ENCODE measurements at places on chromosomes 1 and 21.

DNA sequence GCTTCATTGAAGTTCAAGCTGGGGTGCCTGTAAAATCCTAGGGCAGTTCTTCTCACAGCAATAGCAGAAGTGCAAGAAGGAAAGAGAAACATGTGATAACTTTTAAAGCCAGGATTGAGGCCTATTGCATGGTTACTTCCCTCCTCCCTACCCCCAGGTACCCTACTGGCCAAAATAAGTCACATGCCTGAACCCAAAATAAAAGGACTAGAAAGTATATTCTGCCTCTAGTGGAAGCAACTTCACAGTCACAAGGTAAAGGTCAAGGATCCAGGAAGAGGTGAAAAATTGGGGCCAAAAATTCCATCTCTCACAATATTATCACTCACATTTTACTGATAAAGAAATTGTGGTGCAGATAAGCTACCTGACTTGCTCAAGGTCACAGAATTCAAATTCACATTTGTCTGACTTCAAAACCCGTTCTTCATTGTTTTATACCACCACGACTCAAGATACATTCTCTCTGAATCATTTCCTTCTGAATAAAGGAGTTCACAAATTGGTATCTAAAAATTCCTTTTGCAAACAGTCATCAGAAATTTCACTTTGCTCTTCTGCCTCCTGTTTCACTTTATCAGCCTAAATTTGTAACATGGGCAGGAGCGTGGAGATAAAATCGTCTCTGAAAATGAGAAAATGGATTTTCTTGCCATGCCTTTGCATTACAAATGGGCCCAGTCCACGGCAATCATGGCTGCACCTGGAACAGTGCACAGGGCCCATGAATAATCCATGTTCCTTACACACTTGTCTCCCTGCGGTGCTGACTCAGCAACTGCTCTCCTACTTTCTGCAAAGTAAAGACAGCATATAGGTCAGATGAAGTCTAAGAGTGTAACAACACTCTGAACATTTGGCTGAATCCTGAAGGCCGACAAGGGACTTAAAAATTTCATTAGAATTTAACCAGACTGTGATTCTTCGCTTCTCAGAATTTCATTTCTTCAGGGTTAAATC lies 485.3 kb upstream of the NFIA start:
- H3K36me3 ChIP-seq, result no peaks in the 10 kb centered on the region
- no peak for DNase-seq
- H3K27ac ChIP-seq, result no peak overlapping the region
- H3K27me3 ChIP-seq, result no peaks in the 10 kb centered on the region
- no peak overlapping the region for H3K4me3 ChIP-seq

- peaks cover 4% of the 10 kb centered on the region for H3K4me1 ChIP-seq
- no peak overlapping the region for H3K4me3 ChIP-seq
- H3K27me3 ChIP-seq, result no peaks in the 10 kb centered on the region
- DNase-seq, result no peak
These were observed 29.3 kb upstream of the RD3 start for GRCh38 chr1:211521102-211521815.

GRCh38 chr1:63112155-63112900 lies 210.0 kb upstream of the FOXD3 start:
- H3K27me3 ChIP-seq, result peaks cover 14% of the 10 kb centered on the region
- DNase-seq, result peak; percentile 7
- no peak overlapping the region for H3K4me3 ChIP-seq
- H3K4me1 ChIP-seq, result no peaks in the 10 kb centered on the region
- no peaks in the 10 kb centered on the region for H3K36me3 ChIP-seq
- H3K27ac ChIP-seq, result no peak overlapping the region

DNA sequence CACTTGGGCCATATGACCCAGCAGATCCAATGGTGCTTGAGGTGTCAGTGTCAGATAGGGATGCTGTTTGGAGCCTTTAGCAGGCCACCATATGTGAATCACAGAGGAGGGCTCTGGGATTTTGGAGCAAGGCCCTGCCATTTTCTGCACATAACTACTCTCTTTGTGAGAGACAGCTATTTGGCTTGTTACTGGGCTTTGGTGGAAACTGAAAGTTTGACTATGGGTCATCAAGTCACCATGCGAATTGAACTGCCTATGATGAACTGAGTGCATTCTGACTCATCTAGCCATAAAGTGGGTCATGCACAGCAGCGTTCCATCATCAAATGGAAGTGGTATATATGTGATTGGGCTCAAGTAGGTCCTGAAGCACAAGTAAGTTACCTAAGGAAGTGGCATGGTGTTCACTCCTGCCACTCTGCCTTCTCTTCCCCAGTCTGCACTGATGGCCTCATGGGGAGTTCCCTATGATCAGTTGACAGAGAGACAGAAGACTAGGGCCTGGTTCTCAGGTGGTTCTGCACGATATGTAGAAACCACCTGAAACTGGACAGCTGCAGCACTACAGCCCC lies 447.3 kb downstream of the AGBL4 start:
- no peak overlapping the region for H3K27ac ChIP-seq
- H3K4me3 ChIP-seq, result no peak overlapping the region
- H3K4me1 ChIP-seq, result no peaks in the 10 kb centered on the region
- H3K36me3 ChIP-seq, result no peaks in the 10 kb centered on the region

DNA sequence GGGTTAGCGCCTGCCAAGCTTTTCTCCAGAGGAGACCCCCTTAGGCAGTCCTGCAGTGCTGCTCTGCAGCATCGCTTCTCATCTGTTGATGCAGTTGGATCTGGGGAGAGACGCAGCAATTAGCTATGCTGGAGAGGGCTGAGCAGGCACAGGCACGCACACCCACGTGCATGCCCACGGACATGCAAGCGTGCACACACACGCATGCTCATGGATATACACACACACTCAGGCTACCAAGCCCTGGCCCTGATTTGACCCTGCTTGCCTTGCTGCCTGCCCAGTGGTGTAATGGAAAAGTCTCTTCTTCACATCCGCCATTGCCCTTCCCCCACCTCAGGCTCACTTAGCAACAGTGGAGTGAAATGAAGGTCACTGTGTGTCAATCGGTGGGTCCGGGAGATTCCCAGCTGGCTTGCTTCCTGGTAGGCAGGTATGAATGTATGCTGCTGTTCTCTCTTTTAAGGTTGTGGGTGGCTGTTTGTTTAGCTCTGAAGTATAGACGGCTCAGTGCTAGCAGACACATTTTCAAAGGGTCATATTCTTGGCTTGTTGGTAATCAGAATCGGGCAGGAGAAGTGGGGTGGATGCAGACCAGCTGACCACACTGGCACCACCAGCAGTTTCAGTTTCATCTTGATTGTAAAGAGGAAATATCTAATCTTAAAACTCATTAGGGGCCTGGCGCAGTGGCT lies 9.5 kb downstream of the ATP1B1 start:
- H3K36me3 ChIP-seq, result peaks cover 8% of the 10 kb centered on the region
- DNase-seq, result no peak
- H3K4me1 ChIP-seq, result peaks cover 4% of the 10 kb centered on the region
- H3K27me3 ChIP-seq, result no peaks in the 10 kb centered on the region
